ENCODE measurements at places on chromosomes 12 and 14. TPM values are rescaled to one million over a fixed set of nuclear protein-coding genes. Genes with fewer than 3 reads are reported as not detected.

- no peak for ATAC-seq
Observed at GRCh38 chr12:52769946-52770345, 7.2 kb downstream of the KRT76 start.

DNA sequence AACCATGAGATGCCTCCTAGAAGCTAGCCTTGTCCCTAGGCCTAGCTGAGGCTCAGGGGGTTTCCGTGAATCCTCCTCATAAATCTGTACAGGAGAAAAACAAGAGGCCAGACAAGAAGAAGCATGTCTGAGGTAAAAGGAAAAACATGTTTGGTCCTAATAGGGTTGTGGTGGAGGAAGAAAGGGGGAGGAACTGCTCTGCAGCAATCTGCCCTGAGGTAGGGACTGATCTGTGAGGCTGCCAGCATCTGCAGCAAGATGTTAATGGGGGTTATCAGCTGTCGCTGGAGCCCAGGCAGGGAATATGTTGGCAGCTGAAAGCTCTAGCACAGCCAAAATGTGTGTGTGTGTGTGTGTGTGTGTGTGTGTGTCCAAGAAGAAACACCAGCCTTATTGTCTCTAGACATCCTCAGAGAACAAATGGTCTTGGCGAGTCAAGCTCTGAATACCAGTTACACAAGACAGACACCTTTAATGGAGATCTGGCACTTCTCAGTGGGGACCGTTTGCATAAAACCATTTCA is 218.5 kb downstream of the NUAK1 start:
- ATAC-seq: no peak

DNA sequence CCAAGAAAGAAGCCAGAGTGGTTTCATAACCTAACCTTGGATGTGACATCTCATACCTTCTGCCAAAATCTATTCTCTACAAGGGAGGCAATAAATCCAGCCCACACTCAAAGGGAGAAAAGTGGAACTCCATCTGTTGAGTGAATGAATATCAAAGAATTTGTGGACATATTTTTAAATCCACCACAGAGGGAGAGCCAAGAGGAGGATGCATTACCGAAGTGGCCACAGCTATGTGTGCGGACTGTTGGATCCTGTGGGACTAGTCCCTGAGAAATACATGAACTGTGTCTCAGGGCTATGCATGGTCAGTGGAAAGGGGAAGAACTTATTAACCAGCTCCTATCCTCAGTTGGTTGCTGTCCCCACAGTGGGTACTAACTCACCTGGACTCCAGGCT is 273.9 kb downstream of the NUAK1 start:
- no peak for ATAC-seq

GRCh38 chr12:65533177-65533883 is 254.8 kb downstream of the MSRB3 start:
- no peak for ATAC-seq

The KRT79 gene
- 0.82 TPM for total RNA-seq

The SIX1 gene
- not detected for total RNA-seq

GRCh38 chr12:93061473-93062419 is 132.7 kb upstream of the EEA1 start:
- no peak for ATAC-seq

DNA sequence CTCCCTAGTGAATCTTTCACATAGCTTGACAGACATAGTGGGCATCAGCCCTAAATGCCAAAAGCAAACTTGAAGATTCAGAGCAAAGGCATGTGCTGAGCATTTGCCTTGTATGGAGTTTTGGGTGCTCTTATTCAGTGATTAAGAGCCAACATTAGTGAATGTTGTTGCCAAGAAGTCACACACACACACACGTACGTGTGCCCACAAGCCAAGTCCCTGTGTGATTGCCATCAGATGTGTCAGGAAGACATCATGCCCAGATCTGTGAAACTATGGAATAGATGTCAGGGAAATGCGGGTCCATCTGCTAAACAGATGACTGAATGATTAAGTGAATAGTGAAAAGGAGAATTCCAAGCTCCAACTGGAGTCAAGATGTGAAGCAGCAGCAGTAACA is 149.0 kb downstream of the AKAP6 start:
- no peak for ATAC-seq

- ATAC-seq: no peak
Observed at GRCh38 chr12:94112121-94112520, 36.3 kb upstream of the PLXNC1 start.

- ATAC-seq: no peak
Observed at GRCh38 chr12:28535216-28535615, 345.0 kb downstream of the CCDC91 start.

DNA sequence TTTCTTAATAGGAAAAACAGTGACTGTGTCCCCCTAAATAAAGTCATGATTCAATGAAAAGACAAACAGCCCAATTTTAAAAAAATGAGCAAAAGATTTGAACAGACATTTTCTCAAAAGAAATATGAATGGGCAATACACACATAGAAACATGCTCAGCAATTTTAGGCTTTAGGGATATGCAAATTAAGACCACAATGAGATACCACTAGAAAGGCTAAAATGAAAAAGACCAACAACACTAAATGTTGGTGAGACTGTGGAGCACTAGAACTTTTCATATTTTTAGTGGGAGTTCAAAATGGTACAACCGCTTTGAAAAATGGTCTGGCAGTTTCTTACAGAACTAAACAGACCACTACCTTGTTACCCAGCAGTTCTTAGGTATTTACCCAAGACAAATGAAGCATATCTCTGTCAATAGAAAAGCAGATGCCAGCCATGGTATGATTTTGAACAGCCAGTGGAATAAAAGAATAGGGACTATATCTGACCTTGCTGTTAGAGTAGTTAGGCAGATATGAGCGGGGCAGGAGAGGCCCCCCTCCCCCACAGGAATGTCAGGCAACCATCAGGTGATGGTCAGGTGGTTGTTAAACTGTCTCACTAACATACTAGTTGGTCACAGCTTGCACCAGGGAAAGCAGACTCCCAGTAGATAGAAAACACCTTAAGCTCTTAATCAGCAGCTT is 108.8 kb downstream of the PRKCH start:
- peak; percentile 57 for ATAC-seq

GRCh38 chr14:100290607-100291304 is 15.5 kb downstream of the SLC25A29 start:
- ATAC-seq: no peak

The ZNF385A gene
- total RNA-seq: 2.6 TPM

The CLEC4A gene
- total RNA-seq: 0.22 TPM

DNA sequence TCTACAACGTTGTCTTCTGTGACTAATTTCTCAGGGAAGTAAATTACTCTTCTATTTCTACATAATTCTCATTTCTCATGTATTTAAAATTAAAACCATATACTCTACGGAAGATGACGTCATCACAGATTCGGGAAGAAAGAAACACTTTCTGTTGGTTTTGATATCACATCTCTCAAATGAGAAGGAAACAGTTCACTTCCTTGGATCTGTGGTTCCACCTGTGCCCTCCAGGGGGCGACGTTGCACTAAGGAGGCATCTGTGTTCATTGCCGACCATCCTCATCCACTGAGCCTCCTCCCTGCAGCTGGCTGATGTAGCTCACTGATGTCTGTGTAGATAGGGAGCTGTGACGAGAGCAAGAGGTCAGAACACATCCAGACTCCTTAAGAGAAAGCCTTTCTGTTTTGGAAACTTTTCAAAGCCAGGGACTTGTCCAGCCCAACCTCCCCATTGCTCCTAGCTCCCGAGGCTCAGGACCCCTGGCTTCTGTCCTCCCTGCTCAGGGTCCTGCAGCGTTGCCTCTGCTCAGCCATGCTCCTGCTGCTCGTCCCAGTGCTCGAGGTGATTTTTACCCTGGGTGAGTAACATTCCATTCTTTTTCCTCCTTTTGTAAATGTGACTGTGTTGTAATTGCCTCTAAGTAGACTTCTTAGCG is 172.7 kb upstream of the OR4E1 start:
- peak; percentile 83 for ATAC-seq

The PTPN11 gene
- 119 TPM for total RNA-seq

The SERPINA6 gene
- total RNA-seq: 0.61 TPM

- no peak for ATAC-seq
Observed at GRCh38 chr14:20775043-20775442, 6.0 kb upstream of the RNASE6 start.

The KDM5A gene
- total RNA-seq: 62.5 TPM

DNA sequence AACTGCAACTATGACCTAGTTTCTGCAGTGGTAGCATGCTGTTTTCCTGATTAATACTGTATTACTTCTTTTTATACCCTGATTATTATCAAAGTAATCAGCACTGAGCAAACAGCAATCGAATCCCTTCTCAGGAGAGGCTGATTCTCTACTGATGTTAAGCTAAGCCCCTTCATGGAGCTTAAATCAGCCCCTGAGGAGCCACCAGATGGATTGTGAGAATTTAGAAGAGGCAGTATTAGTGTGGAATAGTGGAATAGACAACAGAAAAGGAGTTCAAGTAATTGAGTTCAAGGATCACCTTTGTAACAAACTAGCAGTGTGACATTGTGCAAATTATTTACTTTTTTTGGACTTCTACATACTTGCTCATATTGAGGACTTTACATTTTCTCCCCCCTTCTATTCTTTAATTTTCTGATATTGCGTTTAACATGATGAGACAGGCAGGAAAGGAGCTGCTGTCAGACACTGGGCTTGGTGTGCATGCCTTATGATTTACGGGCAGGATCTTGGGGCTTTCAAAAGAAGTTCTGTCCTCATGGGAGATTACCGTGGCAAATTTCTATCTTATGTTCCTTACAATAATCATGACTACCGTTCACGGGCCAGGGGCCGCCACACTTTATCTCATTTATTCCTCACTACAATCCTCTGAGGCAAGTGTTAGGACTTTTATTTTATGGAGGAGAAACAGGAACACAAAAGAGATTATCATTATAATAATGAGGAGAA is 68.0 kb downstream of the PTPRR start:
- no peak for ATAC-seq

- ATAC-seq: peak; percentile 10
Observed at GRCh38 chr14:95442016-95442632, 74.3 kb downstream of the SYNE3 start.

DNA sequence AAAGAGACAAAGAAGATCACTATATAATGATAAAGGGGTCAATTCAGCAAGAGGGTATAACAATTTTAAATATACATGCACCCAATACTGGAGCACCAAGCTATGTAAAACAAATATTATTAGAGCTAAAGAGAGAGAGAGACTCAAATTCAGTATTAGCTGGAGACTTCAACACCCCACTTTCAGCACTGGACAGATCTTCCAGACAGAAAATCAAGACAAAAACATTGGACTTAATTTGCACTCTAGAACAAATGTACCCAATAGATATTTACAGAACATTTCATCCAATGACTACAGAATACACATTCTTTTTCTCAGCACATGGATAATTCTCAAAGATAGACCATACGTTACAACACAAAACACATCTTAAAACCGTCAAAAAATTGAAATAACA is 81.0 kb downstream of the KLHL28 start:
- ATAC-seq: no peak

The DIABLO gene
- total RNA-seq: 44.0 TPM

GRCh38 chr12:106303202-106303820 is 778 bp downstream of the TCP11L2 start:
- ATAC-seq: peak; percentile 64

DNA sequence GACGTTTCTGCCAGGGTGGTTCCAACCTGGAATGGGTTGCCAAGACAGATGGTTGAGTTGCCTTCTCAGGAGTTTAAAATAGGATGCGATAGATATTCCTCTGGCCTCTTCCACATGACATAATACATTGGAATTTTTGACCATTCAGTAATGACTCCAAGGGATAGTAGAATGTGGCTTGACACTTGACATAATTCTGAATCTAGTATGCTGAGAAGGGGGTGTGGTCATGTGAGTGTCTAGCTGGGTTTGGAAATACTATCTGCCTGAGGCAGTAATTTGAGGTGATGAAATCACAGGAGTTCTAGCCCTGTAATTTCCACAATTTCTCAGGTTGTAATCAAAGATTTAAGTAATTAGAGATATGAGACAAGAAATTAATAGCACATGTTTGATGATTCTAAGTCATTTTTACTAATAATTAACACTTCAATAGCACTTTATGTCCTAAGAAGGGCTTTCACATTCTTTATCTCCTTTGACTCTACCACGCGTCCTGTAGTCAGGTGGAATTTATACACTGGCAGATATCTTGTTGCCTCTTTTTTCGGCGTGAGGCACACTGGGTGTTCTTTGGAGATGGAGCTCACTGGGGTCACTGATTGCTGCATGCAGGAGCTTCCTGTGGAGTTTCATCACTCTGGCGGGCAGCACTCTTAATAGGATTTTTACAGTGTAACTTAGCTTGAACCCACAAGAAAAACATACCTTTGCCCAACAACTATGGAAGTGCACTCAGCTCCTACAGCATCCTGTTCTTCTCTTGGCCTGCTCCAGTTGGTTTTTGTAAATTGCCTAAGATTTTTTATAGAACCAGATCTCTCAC is 3.2 kb upstream of the AMIGO2 start:
- no peak for ATAC-seq

DNA sequence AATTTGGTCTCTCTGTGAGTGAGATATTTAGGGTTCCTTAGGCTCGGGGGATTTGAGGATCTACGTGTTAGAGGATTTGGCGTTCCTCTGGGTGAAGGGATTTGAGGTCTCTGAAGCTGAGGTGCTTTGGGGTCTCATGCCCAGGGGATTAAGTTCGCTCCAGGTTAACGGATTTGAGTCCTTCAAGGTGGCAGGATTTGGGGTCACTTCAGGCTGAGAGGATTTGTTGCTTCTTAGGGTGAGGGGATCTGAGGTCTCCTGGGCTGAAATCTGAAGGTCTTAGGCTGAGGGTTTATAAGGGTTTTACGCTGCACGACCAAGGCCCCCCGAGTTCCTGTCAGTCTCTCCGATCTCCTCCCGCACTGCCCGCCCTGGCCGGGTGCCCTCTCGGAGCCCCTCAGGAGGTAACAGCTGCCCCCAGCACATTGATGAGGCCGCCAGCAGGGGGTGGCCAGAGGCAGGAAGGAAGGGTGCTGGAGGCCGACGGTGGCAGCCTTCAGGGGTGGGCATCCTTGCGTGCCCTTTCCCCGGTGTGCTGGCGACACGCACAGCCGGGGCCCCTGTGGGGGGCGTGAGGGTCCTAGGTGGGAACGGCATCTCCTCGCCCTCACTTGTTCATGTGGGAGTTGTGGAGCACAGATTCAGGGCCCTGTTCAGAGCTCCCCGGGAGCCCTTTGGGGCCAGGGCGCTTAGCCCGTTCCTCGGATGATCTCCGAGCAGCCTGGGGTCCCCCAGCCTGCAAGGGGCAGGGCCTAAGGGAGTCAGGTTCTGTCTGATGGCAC is 14.3 kb downstream of the CEP170B start:
- ATAC-seq: no peak

The CEBPE gene
- total RNA-seq: not detected

DNA sequence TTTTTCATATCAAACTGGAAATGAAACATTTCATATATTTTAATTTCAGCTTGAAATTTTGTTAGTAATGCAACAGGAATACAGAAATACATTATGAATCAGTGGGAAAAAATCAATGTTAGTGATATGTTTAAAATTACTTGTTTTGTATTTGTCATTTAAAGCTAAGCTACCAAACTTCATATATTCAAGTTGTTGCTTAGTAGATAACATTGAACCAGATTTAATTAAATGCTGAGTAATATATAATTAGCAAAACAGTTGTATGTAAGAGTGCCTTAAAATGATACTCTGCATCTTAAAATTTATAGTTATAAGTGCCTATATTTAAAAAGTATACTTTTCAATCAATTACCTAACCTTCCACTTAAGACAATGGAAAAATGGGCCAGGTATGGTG is 5.0 kb downstream of the CHURC1 start:
- no peak for ATAC-seq
